Foreskin keratinocyte (primary cell): ENCODE measurements at places on chromosomes 6 and 20. TPM values are rescaled to one million over a fixed set of nuclear protein-coding genes. Genes with fewer than 3 reads are reported as not detected.

The C20orf204 gene
- total RNA-seq: 0.18 and 0.34 TPM in 2 replicates

The TP53TG5 gene
- total RNA-seq: not detected in 2 replicates

The DLL1 gene
- 12.0 and 18.8 TPM in 2 replicates for total RNA-seq

The MUCL3 gene
- not detected in 2 replicates for total RNA-seq

The PRDM13 gene
- not detected in 2 replicates for total RNA-seq

The DYNLT2 gene
- 0.56 and 0.85 TPM in 2 replicates for total RNA-seq

The VSTM2L gene
- total RNA-seq: 0.14 and 0.25 TPM in 2 replicates

The PPP1R14C gene
- 32.5 and 36.4 TPM in 2 replicates for total RNA-seq

The C6orf15 gene
- total RNA-seq: 0.11 and 0.68 TPM in 2 replicates

The PPP1R3D gene
- 7.6 and 7.8 TPM in 2 replicates for total RNA-seq

The KHDC1L gene
- total RNA-seq: 0.21 TPM in 1 of 2 replicates, not detected in the other

The RAD21L1 gene
- not detected in 2 replicates for total RNA-seq

The EEF1A2 gene
- total RNA-seq: 0.04 TPM in 1 of 2 replicates, not detected in the other

The HLA-DRB1 gene
- total RNA-seq: not detected in 2 replicates

The TCF19 gene
- 43.9 and 51.7 TPM in 2 replicates for total RNA-seq

The LIN28B gene
- not detected in 2 replicates for total RNA-seq

The PET117 gene
- 13.8 and 15.8 TPM in 2 replicates for total RNA-seq

The FERMT1 gene
- total RNA-seq: 138 and 276 TPM in 2 replicates

The SOBP gene
- not detected in 2 replicates for total RNA-seq

The GPLD1 gene
- 0.03 and 0.07 TPM in 2 replicates for total RNA-seq

The STX11 gene
- total RNA-seq: 0.25 and 0.31 TPM in 2 replicates

The XRN2 gene
- 84.4 and 87.5 TPM in 2 replicates for total RNA-seq

The SPDEF gene
- 0.07 TPM in 1 of 2 replicates, not detected in the other for total RNA-seq

The ZNF334 gene
- 3.7 and 4.5 TPM in 2 replicates for total RNA-seq

The TRAPPC3L gene
- total RNA-seq: 0.07 and 0.20 TPM in 2 replicates

The SCUBE3 gene
- total RNA-seq: 0.03 TPM in 1 of 2 replicates, not detected in the other

The FAM83D gene
- total RNA-seq: 38.1 and 51.8 TPM in 2 replicates

The TBX18 gene
- total RNA-seq: not detected in 2 replicates

The SYCP2 gene
- 0.28 and 0.34 TPM in 2 replicates for total RNA-seq

The PSMB1 gene
- 267 and 268 TPM in 2 replicates for total RNA-seq

The FAM210B gene
- 20.7 and 24.1 TPM in 2 replicates for total RNA-seq

The FAM162B gene
- total RNA-seq: not detected in 2 replicates

The CHRNA4 gene
- not detected in 2 replicates for total RNA-seq

The TBXT gene
- not detected in 2 replicates for total RNA-seq

The EYS gene
- 0.07 and 0.14 TPM in 2 replicates for total RNA-seq
